ENCODE measurements at places on chromosomes 12 and 14.

GRCh38 chr12:126483145-126484068, 1418.2 kb downstream of the AACS start:
- no peak for DNase-seq

DNA sequence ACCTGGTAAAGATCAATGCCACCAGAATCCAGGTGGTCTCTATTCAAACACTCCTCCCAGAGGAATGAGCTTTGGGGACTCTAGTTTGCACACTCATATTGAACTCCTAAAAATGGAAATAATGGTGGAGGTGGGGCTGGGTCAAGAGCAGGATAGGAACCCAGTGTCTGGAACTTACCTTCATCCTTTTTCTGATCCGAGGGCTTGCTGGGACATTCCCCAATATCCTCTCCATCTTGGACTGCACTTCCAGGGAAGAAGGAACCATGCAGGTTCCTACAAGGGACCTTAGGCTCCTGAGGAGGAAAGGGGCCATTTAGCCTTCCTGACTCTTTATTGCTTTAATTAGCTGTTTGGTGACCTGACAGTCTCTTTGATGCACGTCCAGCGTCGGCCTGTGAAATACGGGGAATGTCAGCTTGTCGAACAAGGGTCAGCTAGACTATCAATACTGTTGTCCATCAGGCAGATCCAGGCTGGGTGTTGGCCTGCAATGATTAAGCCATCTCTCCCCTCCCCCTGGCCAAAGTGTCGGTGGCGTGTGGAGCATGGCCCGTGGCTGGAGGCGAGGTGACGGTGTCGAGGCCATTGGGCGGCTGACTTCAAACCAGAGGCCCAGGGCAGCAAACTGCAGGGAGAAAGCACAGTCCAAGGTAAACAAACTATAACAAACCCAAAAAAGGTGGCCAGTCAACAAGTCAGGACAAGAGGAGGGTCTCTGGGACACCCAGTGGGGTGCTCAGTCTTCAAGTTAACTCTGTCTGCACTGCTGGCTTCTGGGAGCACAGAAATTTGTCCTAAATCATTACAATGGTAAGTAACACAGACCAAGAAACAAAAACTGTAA, 405.2 kb upstream of the TBX3 start:
- no peak for DNase-seq

GRCh38 chr14:70640938-70641547, 673 bp upstream of the TTC9 start:
- DNase-seq = peak; percentile 54

DNA sequence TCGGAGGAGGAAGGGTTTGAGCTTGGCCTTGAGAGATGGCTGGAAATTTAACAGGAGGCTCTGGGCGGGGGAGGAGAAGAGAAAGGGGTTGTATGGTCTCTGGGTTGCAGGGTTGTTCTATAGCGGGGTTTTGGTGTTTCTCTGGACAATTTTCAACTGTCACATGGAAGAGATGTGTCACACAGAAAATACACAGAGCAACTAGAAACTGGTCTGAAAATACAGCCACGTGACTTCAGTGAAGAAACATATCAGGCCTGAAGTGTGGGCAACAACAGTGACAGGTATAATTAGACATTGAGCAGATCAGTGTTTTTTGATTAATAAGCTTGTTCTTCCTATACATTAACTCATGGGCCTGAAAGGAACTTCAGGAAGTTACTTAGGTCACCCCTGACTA, 205.3 kb upstream of the HMGA2 start:
- DNase-seq = no peak

- DNase-seq = no peak
Observed at GRCh38 chr12:69500631-69501030, 30.4 kb downstream of the FRS2 start.

DNA sequence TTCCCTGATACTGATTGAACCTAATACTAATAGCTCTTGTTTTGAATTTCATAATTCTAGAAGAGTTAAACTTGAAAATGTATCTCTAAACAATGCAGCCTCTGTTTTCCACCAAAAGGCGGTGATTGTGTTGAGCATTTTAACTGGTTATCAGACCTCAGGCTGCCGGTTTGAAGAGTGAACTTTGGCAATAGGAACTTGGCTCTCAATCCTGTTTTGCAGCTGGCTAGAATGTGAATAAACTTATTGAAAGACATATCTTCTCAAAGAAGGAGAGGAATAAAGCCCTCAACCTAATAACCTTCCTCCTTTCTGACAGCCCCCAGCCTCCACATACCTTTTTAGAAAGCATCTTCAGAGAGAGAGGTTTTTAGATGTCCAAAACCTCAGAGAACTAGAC, 105.4 kb downstream of the SRGAP1 start:
- DNase-seq = peak; percentile 68

- no peak for DNase-seq
Observed at GRCh38 chr14:23933108-23933741, 20.3 kb upstream of the DHRS4 start.

All from large intestine (tissue), 12 donors.